ENCODE measurements at places on chromosomes 1 and 21.

DNA sequence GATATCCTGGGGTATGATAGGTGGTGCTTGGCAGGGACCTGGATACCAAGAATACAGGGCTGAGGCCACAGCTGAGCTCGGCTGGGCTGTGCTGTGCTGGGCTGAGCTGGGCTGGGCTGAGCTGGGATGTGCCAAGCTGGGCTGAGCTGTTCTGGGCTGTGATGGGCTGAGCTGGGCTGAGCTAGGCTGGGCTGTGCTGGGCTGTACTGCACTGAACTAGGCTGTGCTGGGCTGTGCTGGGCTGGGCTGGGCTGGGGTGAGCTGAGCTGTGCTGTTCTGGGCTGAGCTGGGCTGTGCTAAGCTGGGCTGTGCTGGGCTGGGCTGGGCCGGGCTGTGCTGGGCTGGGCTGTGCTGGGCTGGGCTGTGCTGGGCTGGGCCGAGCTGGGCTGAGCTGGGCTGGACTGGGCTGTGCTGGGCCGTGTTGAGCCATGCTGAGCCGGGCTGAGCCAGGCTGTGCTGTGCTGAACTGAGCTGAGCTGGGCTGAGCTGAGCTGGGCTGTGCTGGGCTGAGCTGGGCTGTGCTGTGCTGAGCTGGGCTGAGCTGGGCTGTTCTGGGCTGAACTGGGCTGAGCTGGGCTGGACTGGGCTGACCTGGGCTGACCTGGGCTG is 94.7 kb upstream of the ACTRT2 start:
- DNase-seq = no peak

DNA sequence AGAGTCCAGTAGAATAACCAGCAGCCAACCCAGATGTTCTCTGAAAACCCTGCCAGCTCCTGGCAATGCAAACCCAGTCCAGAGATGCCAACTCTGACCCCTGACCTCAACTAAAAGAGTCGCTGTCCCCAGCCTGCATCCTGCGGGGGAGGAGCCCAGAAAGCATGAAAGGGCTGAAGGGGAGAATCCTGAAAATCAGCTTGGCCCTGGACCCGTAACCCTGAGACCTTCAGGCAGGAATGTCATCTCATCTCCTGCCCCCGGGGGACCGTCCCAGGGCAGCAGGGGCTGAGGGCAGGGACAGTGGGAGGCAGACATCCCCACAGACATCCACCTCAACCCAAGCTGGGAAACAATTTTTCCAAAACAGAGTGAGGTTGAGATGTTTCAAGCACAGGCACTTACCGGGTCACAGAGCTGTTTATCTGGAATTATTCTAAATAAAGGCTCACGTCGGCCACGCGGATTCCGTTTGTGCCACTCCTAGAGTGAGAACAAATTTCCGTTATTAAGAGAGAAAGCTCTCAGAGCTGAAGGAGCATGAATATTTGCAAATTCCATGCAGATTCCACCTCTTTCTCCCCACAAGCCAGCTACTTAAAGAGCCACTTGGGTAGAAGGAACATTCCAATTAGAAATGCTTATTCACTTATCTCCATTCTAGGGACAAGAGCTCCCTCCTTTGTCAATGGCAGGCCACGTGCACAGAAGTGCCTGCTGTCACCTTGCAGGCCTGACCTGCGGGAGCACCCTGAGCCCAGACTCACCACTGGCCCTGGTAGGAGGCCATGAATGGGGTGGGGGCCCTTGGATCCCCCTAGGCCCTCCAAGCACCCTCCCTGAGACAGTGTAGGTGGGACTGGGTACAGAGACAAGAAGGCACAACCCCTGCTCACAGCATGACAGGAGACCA is 240.1 kb downstream of the NPHP4 start:
- DNase-seq = no peak

- no peak for DNase-seq
These were observed 310.9 kb downstream of the SIPA1L2 start for GRCh38 chr1:232319072-232319471.

DNA sequence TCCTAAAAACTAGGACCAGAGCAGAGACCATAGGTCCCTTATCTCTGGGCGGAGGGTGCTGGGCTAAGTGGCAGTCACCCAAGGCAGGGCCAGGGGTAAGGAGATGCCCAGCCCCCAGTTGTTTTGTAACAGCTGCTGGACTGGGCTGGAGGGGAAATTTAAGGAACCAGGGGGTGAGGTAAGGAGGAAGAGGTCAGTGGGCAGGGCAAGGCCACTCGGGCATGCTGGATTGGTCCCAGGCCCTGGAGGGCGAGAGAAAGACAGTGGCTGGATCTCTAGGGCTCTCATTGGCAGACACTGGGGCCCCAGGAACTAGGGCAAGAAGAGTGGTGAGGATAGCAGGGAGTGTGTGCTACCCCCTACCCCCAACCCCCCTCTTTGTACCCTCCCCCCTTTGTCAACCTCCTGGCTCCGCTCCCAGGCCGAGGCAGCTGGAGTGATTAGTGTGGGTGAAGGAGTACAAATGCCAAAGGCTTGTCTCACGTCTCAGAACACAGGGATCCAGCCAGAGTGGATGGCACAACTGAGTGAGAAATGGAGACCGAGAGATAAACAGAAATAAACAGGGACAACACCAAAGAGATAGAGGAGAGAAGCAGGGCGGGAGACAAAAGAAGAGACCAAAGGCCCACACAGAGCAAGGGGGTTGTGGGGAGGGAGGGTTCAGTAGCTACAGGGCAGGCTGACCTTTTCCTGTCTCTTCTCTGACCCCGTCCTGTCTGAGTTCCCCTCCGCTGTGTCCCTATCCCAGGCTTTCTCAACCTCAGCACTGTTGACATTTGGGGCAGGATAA is 20.5 kb upstream of the THRAP3 start:
- DNase-seq = peak; percentile 81

- no peak for DNase-seq
These were observed 8.6 kb upstream of the PKP1 start for GRCh38 chr1:201274616-201275252.

- DNase-seq = no peak
These were observed 138.4 kb upstream of the TIAM1 start for GRCh38 chr21:31482460-31482859.

DNA sequence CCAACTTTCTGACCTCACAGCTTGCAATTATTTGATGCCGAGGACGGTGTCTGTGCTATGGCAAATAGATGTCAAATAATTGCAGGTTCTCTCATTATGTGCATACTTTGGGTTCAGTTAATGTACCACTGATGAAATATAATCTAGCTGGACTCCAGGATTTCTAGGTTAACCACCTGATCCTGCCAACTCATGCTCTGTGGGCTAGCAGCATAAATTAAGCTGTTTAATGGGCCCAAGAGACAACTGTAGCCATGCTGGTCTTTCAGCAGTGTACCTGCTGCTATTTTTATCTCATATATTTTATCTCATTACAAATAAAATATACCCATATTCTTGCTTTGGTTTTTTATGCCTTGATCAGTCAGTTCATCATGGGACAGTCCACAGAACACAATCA is 43.3 kb upstream of the HP1BP3 start:
- DNase-seq = no peak

DNA sequence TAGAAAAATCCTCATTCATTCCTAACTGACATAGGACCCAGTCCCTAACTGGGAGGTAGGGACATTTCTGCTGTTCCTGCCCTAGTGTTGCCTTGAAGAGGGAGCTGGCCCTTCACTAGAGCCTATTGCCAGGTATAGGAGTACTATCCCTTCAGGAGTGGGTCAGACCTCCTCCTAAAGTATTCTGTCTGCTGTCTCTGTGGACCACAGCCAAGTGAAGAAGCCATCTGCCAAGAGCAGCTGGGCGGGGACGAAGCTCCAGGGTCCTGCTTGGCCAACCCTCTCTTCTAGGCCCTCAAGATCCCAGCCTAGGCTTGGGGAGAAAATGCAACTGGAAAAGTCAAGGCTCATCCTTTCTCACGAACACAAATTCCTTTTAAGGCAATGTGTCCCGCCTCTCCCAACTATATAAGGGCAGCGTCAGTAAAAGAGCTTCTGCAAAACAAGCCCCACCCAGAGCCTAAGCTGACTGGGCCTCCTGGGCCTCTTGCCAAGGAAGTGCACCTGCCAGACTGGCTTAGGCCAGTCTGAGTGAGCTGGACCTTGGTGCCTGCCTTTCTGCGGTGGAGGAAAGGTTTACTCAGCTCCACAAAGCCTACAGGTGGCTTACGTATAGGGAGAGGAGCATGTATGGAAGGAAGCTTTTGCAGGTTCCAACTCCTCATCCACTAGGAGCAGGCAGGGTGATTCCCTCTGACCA is 638 bp upstream of the TUFT1 start:
- no peak for DNase-seq

DNA sequence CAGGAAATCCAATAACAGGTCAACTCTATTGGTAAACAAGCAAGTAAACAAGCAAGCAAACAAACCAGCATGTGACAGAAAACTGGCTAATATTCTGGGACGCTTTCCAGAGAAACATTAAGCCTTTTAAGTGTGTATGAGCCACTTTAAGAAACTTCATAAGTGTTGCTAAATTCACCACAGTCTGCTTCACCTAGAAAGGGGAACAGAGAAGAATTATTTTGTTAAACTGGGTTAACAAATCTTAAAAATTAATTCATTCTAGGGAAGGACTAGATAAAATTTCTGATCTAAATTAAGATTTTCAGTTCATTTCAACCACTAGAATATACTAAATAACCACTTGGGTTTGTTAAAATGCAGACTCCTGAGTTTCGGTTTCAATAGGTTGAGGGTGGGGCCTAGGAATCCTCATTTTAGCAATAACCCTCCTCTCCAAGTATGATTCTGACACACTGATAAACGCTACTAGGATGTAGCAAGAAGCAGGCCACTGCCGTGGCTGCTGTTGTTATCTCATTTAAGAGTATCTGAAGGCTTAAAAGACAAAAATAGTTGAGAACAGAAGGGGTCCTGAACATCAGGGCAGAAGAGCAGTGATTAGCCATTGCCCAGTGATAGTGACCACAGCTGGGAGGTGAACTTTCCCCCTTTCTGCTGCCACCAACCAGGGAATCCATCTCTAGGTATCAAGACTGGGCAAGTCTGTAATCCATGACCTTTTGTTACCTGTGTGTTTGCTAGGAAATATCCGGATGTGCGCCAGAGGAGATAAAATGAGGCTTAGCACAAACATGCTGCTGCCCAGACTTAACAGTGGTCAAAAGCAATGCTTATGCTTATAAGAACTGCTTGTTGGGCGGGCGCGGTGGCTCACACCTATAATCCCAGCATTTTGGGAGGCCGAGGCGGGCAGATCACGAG is 11.2 kb downstream of the CREG1 start:
- no peak for DNase-seq

GRCh38 chr1:158154501-158154900 is 26.2 kb upstream of the CD1D start:
- no peak for DNase-seq

GRCh38 chr21:41876928-41877652 is 2.1 kb downstream of the PRDM15 start:
- no peak for DNase-seq

GRCh38 chr1:76677416-76678405 is 189.6 kb upstream of the ST6GALNAC5 start:
- no peak for DNase-seq

GRCh38 chr1:244137725-244138124 is 86.6 kb downstream of the ZBTB18 start:
- DNase-seq = no peak

DNA sequence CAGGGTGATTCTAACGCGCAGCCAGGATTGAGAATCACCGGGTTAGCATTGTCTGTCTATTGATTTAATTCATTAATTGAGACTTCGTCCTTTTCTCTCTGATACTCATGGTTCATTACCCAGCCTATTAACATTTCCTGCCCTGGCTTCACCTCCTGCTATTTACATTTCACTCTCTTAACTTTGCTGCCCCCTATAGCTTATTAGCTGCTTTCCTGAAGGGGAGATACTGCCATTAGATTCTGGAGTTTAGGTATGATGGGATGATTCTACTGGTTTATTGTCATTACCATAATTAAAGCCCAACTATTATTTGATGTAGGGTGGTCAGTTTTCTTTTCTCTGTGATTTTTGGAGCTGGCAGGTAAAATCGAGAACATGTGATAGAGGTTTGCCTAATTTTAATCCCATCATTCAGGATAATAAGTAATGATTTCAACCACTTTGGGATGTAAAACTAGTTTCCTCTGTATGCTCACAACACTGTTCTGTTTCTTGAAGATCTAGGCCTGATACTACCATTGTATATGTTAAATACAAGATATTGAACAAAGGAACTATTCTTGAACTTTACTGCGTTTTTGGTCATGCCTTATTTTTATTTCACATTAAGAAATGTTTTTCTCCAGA is 6.4 kb downstream of the PPP2R5A start:
- no peak for DNase-seq

DNA sequence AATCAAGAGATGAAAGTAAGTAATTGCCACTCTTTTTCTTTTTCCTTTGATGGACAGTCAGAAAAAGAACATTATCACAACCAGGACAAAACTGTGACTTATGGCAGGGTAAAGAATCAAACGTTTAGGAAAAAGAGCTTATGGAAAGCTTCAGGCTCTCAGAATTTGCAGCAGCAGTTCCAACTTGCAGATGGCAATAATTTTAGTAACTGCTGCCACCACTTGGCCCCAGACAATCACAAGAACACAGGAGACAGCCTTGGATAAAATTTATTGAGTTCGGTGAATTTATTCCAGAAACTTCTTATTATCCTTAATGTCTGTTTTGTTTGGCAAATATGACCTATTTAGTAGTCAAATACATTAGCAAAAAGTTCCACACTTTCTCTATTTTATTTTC is 804.4 kb downstream of the BRINP3 start:
- no peak for DNase-seq

GRCh38 chr21:39658066-39658465 is 45.3 kb downstream of the B3GALT5 start:
- no peak for DNase-seq

GRCh38 chr1:234154320-234155251 is 218.7 kb upstream of the COA6 start:
- peak; percentile 30 for DNase-seq

- DNase-seq = no peak
These were observed 24.4 kb upstream of the SLAMF6 start for GRCh38 chr1:160547422-160547821.

GRCh38 chr1:5119366-5120234 is 465.2 kb downstream of the AJAP1 start:
- DNase-seq = no peak

DNA sequence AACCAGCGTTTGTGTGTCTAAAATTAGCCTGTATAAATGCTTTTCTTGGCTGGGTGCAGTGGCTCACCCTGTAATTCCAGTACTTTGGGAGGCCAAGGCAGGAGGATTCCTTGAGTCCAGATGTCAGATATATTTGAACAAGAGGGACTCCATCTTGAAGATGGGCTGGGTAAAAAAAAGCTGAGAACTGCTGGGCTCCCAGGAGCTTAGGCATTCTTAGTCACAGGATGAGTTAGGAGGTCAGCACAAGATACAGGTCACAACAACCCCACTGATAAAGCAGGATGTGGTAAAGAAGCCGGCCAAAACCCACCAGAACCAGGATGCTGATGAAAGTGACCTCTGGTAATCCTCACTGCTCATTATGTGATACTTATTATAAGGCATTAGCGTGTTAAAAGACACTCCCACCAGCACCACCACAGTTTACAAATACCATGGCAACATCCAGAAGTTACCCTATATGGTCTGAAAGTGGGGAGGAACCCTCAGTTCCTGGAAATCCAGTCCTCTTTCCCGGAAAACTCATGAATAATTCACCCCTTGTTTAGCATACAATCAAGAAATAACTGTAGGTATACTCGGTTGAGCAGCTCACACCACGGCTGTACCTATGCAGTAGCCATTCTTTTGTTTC is 36.2 kb upstream of the ZNF496 start:
- DNase-seq = no peak
